Vagina (tissue), 2 donors: ENCODE measurements at places on chromosomes 5 and 9. TPM values are rescaled to one million over a fixed set of nuclear protein-coding genes. Genes with fewer than 3 reads are reported as not detected.

DNA sequence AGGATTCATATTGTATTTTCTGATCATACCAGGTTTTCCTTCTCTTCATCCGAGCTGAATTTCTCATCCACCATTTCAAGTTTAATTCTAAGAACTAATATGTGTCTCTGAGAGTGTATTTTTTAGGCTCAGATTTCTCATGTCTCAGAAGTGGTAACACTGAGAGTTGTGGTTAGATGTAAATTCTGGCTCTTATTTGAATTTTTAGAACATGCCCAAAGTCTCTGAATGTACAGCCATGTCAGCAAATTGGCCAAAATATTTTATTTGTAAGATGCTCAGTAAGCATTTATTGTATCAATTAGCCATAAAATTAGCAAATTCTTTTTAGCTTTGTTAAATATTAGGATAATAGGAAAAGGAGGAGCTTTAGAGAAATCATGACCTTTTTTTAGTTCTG lies 16.6 kb downstream of the SV2C start:
- H3K4me1 ChIP-seq = no peaks in the 10 kb centered on the region
- DNase-seq = no peak
- no peaks in the 10 kb centered on the region for H3K27me3 ChIP-seq
- no peak overlapping the region for H3K4me3 ChIP-seq
- no peak overlapping the region for H3K27ac ChIP-seq

F12 gene
- total RNA-seq = 5.2 TPM

DBH gene
- 12.0 TPM for total RNA-seq

DNA sequence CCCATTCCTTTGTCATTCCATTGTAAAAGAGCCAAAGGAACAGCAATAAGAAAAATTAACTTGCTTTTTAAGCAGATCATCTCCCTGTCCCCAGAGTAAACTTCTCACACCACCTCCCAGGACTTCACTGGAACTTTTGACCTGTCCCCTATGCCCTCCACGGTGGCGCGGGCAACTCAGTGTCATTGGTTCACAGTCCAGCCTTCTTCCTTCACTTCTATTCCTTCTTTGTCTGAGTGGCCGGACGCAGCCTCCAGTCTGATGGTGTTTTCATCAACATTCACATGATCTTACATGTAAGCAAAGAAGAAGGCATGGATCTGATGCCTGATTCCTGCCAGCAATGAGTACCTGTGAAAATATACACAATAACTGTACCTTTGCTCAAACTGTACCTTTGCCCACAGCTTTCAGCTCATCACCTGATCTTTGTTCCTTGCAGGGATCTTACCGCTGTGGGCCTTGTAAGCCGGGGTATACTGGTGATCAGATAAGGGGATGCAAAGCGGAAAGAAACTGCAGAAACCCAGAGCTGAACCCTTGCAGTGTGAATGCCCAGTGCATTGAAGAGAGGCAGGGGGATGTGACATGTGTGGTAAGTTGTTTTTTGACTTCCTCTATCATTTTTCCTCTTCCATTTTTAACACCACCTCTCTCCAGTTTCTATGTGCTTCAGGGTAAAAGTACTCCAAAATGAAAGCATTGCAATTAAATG lies 32.5 kb downstream of the THBS4 start:
- no peaks in the 10 kb centered on the region for H3K27me3 ChIP-seq
- no peaks in the 10 kb centered on the region for H3K4me1 ChIP-seq
- no peak for DNase-seq
- no peaks in the 10 kb centered on the region for H3K36me3 ChIP-seq
- no peak overlapping the region for H3K4me3 ChIP-seq

GFI1B gene
- total RNA-seq = not detected

ANKRD18B gene
- 5.9 TPM for total RNA-seq

GRCh38 chr9:131469951-131470350 lies 32.8 kb upstream of the POMT1 start:
- no peaks in the 10 kb centered on the region for H3K36me3 ChIP-seq
- H3K27ac ChIP-seq = no peak overlapping the region
- H3K4me3 ChIP-seq = no peak overlapping the region
- H3K27me3 ChIP-seq = no peaks in the 10 kb centered on the region

PCDHA3 gene
- 0.74 TPM for total RNA-seq

- H3K27me3 ChIP-seq = no peaks in the 10 kb centered on the region
- DNase-seq = no peak
- H3K27ac ChIP-seq = no peak overlapping the region
- no peaks in the 10 kb centered on the region for H3K36me3 ChIP-seq
Measured at GRCh38 chr5:174916227-174916626, 191.8 kb downstream of the MSX2 start.

- H3K36me3 ChIP-seq = no peaks in the 10 kb centered on the region
- no peak for DNase-seq
- H3K27ac ChIP-seq = no peak overlapping the region
Measured at GRCh38 chr5:39700523-39700922, 275.7 kb upstream of the DAB2 start.

DNA sequence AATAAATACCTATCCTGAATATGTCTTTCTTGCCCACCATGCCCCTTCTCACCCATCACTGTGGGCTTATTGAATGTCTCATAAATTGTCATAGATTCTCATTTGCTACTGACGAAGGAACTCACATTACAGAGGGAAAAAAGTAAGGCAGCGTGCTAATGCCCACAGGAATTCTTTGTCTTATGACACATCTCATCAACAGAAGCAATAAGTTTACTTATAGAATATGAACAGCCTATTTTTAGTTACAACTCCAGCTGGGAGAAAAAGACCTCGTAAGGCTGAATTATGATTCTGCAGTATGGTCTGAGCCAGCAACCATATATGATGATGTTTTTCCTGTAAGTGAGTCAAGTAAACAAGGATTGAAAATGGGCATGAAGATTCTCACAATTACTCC lies 22.4 kb upstream of the ATG10 start:
- H3K27me3 ChIP-seq = no peaks in the 10 kb centered on the region
- H3K27ac ChIP-seq = no peak overlapping the region
- H3K4me1 ChIP-seq = no peaks in the 10 kb centered on the region
- no peaks in the 10 kb centered on the region for H3K36me3 ChIP-seq

DNA sequence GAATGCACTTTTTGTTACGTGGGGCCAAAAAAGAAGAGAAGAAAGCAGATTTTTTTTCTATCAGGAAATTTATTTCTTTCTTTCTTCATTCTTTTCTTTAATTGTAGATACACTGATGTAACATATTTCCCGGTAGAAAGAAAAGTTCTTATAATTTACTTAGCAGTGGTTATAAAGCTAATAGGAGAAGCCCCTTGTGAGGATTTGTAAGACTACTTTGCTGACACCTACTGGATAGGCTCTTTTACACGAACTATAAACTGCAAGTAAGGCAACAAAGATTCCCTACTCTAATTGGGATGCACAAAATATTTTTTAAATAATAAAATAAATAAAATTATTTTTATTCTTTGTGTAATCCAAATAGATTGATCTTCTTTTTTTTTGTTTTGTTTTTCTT lies 284.4 kb downstream of the DNAH5 start:
- no peak for DNase-seq
- no peaks in the 10 kb centered on the region for H3K27me3 ChIP-seq
- no peak overlapping the region for H3K27ac ChIP-seq
- H3K4me3 ChIP-seq = no peak overlapping the region
- no peaks in the 10 kb centered on the region for H3K4me1 ChIP-seq
- H3K36me3 ChIP-seq = no peaks in the 10 kb centered on the region
